Mesothelial cell of epicardium (in vitro differentiated cells): ENCODE measurements at places on chromosomes 16 and 17. TPM values are rescaled to one million over a fixed set of nuclear protein-coding genes. Genes with fewer than 3 reads are reported as not detected.

DNA sequence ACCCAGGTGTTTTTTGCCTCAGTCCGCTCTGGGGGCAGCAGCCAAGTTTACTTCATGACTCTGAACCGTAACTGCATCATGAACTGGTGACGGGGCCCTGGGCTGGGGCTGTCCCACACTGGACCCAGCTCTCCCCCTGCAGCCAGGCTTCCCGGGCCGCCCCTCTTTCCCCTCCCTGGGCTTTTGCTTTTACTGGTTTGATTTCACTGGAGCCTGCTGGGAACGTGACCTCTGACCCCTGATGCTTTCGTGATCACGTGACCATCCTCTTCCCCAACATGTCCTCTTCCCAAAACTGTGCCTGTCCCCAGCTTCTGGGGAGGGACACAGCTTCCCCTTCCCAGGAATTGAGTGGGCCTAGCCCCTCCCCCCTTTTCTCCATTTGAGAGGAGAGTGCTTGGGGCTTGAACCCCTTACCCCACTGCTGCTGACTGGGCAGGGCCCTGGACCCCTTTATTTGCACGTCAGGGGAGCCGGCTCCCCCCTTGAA is 2.1 kb upstream of the C17orf107 start:
- peaks cover 12% of the 10 kb centered on the region for H3K36me3 ChIP-seq
- no peak overlapping the region for H3K4me3 ChIP-seq
- H3K27ac ChIP-seq, result no peak overlapping the region
- DNase-seq, result no peak
- no peaks in the 10 kb centered on the region for H3K27me3 ChIP-seq

DNA sequence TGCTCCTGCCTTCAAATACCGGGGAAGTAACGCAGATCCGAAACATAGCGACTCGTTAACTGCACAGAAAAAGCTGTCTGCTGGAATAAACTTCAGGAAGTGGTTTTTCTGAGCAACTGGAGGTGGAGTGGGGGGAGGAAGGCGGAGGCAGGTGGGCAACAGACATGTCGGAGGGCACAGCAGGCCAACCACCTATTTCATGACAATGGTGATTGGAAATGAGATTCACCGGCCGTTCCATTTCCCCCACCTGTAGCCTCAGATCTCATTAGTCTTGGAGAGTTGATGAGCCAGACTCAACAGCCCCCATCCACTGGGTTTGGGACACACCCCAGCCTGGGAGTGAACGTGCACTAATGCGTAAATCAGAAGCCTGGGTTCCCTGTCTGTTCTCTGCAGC is 7.7 kb upstream of the PECAM1 start:
- no peaks in the 10 kb centered on the region for H3K27me3 ChIP-seq
- no peak overlapping the region for H3K4me3 ChIP-seq
- H3K4me1 ChIP-seq, result no peaks in the 10 kb centered on the region
- H3K36me3 ChIP-seq, result no peaks in the 10 kb centered on the region
- DNase-seq, result no peak

GRCh38 chr16:59259950-59260319 is 525.8 kb upstream of the GOT2 start:
- H3K36me3 ChIP-seq, result no peaks in the 10 kb centered on the region
- DNase-seq, result no peak
- H3K4me3 ChIP-seq, result no peak overlapping the region
- H3K4me1 ChIP-seq, result no peaks in the 10 kb centered on the region

ZNF385C gene
- 2.2 to 2.9 TPM (median 2.5 TPM) in 3 replicates for total RNA-seq

GRCh38 chr17:78933025-78933958 is 8.1 kb upstream of the TIMP2 start:
- H3K27ac ChIP-seq, result peak overlapping the region; percentile 82
- no peak for DNase-seq
- H3K36me3 ChIP-seq, result no peaks in the 10 kb centered on the region
- H3K27me3 ChIP-seq, result no peaks in the 10 kb centered on the region

DNA sequence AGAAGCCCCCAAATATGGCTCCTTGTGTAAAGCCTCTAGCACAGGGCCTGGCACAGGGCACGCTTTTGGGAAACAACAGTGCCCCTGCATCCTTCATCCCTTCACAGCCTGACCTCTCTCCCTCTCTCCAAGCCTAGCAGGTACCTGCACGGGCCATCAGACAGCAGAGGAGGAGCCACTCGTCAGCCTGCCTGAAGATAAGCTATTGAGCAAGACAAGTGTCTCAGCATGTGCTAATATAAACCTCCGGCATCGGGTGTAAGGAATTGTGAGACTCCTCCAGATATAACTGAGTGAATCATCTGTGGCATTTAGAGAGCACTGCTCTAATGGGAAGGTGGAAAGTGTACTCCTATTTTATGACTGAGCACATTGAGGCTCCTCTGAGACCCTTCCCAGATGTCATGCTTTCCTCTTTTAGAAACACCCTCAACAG is 38.3 kb downstream of the TBX4 start:
- peaks cover 67% of the 10 kb centered on the region for H3K4me1 ChIP-seq
- H3K4me3 ChIP-seq, result no peak overlapping the region
- no peaks in the 10 kb centered on the region for H3K36me3 ChIP-seq
- no peak for DNase-seq

DNA sequence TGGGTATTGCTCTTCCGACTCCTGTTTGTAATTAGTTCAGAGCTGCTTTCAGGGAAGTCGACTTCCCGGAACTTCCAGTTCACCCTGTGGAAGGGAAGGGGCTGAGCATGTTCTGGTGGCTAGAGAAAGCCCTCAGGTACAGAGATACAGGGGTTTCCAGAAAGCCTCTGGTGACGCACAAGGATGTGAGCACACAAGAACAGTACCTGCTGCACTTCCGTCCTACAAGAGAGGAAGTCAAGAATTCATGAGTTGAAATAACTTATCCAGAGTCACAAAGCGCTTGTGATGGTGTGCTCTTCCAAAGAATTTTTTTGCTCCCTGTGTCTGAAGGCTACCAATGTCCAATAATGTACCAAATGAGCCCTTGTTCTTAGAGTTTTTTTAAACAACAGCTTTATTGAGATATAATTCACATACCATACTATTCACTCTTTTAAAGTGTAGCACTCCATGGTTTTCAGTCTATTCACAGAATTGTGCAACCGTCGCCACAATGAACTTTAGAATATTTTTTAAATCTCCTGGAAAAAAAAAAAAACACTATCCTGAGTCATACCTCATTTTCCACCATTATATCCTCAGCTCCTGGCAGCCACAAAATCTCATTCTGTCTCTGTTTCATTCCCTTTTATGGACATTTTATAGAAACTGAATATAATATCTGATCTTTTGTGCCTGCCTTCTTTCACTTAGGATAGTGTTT is 327.6 kb downstream of the CDH13 start:
- no peaks in the 10 kb centered on the region for H3K36me3 ChIP-seq
- DNase-seq, result no peak
- H3K27ac ChIP-seq, result no peak overlapping the region
- H3K4me3 ChIP-seq, result no peak overlapping the region

CALB2 gene
- 0.22 to 0.51 TPM (median 0.25 TPM) in 3 replicates for total RNA-seq

DNA sequence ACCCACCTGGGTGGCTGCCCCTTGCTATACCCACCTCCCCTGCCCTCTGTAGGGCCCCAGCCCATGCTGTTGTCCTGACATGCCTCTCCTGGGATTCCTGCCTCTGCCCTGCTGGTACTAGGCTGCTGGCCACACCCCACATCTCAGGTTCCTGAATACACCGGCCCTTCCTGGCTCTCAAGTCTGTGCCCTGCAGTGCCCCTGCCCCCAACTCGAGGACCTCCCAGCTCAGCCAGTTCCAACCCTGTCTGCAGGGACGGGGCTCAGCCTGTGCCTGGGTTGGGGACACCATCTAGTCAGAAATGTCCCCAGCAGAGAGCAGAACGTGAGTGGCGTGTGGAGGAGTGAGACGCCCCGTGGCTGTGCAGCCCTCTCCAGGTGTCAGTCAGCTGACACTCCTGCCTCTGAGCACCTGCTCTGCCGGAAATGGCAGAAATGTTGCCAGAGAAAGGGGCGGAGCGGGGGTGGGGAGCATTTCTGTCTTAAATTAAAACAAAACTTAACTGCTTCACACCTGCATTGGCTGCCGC is 28.7 kb downstream of the ACSF3 start:
- H3K27me3 ChIP-seq, result no peaks in the 10 kb centered on the region
- no peak overlapping the region for H3K27ac ChIP-seq
- no peaks in the 10 kb centered on the region for H3K4me1 ChIP-seq
- no peak overlapping the region for H3K4me3 ChIP-seq

GRCh38 chr17:17540935-17541639 is 44.9 kb upstream of the RASD1 start:
- peaks cover 8% of the 10 kb centered on the region for H3K4me1 ChIP-seq
- H3K4me3 ChIP-seq, result no peak overlapping the region
- H3K27ac ChIP-seq, result no peak overlapping the region
- no peak for DNase-seq
- no peaks in the 10 kb centered on the region for H3K27me3 ChIP-seq

SYT17 gene
- 7.4 to 8.6 TPM (median 7.5 TPM) in 3 replicates for total RNA-seq

NUPR1 gene
- total RNA-seq, result 12.3 to 13.9 TPM (median 13.3 TPM) in 3 replicates

SULT1A3 gene
- 27.4 to 31.2 TPM (median 27.6 TPM) in 3 replicates for total RNA-seq

EFCAB5 gene
- 0.52 to 0.80 TPM (median 0.58 TPM) in 3 replicates for total RNA-seq

GRCh38 chr16:67534431-67534830 is 5.8 kb downstream of the RIPOR1 start:
- no peak overlapping the region for H3K4me3 ChIP-seq
- peaks cover 36% of the 10 kb centered on the region for H3K4me1 ChIP-seq
- H3K27ac ChIP-seq, result no peak overlapping the region
- DNase-seq, result no peak
- peaks cover 3% of the 10 kb centered on the region for H3K36me3 ChIP-seq
- H3K27me3 ChIP-seq, result no peaks in the 10 kb centered on the region

GRCh38 chr16:81210807-81211206 is 27.7 kb upstream of the BCO1 start:
- H3K27me3 ChIP-seq, result peaks cover 8% of the 10 kb centered on the region
- H3K4me3 ChIP-seq, result no peak overlapping the region
- no peaks in the 10 kb centered on the region for H3K36me3 ChIP-seq
- no peak for DNase-seq
- peaks cover 5% of the 10 kb centered on the region for H3K4me1 ChIP-seq

DNA sequence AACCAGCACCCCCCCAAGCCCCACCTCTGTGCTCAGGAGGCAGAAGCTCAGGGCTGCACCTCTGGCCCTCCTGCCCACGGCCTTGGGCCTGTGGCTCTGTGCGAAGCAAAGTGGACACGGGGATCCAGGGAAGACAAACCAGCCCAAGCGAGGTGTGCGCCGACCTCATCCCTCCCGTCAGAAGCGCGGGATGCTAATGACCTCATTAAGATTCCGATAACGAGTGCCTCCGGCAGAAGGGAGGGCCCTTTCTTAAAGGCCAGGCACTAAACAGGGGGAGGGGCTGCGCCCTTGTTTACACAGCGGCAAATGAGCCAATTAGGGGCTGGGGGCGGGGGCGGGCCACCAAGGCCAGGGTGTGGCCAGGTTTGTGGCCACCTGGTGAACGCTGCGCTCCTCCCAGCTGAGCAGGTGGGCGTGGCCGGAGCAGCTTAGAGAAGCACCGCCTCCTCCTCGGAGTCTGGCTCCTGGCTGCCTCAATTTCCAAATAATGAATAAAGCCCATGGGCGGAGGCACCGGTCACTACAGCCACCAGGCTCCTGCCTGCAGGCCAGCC is 3.2 kb downstream of the CBX4 start:
- peak overlapping the region; percentile 84 for H3K4me3 ChIP-seq
- H3K27me3 ChIP-seq, result peaks cover 43% of the 10 kb centered on the region
- peaks cover 45% of the 10 kb centered on the region for H3K4me1 ChIP-seq
- H3K27ac ChIP-seq, result no peak overlapping the region
- H3K36me3 ChIP-seq, result peaks cover 5% of the 10 kb centered on the region

GRCh38 chr16:72085002-72085401 is 8.4 kb downstream of the TXNL4B start:
- H3K27ac ChIP-seq, result no peak overlapping the region
- no peak for DNase-seq
- H3K4me3 ChIP-seq, result no peak overlapping the region
- H3K27me3 ChIP-seq, result no peaks in the 10 kb centered on the region
